Activated CD4-positive, CD25-positive, alpha-beta regulatory T cell (primary cell): ENCODE measurements at places on chromosomes 4 and X.

GRCh38 chr4:42152507-42153504, at the start of gene BEND4:
BEND4 (minus strand) TSS chr4:42152655; CDS start chr4:42152143, 512 bp downstream.
- no peak for DNase-seq

DNA sequence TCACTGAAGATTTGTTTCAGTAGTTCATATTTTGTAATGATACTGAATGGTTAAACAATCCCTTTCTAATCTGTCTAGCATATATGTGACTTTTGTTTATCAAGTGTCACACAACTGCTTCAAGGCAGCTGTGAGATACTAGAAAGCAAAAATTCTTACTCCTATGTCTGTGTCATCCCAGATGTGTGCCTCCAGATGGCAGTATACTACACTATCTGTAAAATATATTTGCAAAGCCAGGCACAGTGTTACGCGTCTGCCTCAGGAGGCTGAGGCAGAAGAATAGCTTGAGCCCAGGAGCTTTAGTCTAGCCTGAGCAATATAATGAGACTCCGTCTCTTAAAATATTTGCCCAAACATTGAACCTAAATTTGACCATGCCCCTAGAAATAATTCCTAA, 4.0 kb downstream of the NUDT10 start:
- no peak for DNase-seq

DNA sequence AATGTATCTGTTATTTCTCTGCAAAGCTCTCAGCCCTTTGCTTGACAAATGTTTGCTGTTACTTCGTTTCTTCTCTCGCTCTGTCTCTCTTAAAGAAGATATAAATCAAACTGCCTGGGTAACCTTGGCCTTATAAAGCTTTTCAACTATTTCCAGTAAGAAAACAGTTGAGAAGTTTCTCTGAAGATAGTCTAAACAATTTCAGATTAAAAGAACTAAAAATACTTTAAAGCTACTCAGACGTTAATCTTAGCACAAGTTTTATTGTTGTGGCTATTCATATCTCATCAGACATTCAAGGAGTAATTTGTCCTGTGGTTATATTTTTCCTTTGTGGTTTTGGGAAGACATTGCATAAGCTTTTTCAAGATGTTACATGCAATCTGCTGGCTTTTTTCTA, 22.6 kb downstream of the HOPX start:
- no peak for DNase-seq

DNA sequence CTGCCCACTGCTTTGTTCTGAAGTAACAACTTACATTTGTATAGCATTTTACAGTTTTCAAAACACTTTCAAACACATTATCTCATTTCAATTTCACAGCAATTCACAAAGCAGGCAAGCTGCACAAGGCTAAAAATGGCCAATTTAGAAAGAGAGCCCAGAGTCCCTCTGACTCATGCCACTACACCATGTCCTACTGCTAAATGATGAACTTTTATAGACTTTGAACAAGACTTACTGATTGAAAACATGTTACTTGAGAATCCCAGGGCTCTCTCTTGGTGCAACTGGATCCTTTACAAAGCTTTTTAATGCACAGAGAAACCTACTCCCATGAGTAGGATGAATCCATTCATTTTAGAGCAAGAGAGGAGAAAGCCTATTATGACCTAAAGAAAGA, 5.8 kb upstream of the G3BP2 start:
- no peak for DNase-seq

DNA sequence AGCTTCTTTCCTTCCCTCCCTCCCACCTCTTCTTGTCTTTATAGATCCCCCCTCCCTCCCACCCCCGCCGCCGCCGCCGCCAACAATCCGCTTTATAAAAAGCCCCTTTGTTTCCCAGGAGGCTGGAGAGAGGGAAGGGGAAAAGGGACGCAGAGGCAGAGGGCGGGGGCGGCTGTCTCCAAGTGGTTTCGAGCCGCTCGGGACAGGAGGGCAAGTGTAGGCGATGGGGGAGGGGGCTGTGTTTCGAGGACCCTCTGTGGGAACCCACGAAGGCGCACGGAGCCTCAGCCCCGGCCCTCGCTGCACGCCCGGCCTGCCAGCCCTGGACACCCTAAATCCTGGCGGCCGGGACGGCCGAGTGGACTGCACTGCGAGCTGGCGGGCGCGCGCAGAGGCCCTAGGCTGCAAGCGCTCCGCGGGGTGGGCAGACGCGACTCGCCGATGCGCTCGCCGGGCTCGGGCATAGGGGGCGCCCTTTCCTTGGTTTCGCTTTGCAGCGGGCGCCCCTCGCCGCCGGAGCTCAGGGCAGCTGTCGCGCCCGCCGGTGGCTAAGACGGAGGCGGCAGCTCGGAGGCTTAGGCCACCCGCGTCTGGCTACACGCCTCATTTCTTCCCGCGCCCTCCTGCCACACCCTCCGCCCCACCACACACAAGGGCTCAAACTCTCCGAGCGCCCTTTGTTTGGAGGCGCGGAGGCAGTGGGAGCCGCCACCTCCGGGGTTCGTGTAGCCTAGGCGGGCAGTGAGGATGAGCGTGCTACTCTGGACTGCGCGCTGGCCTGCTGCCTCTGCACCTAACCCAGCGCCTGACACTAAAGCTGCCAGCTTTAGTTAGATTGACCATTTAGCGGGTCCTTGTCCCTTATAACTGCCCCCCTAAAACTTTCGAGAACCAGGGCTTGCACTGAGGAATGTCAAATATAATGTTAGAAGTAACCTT, 2.2 kb downstream of the MAMLD1 start:
- no peak for DNase-seq

- DNase-seq, result no peak
Observed at GRCh38 chr4:15333692-15334633, 93.9 kb upstream of the C1QTNF7 start.

DNA sequence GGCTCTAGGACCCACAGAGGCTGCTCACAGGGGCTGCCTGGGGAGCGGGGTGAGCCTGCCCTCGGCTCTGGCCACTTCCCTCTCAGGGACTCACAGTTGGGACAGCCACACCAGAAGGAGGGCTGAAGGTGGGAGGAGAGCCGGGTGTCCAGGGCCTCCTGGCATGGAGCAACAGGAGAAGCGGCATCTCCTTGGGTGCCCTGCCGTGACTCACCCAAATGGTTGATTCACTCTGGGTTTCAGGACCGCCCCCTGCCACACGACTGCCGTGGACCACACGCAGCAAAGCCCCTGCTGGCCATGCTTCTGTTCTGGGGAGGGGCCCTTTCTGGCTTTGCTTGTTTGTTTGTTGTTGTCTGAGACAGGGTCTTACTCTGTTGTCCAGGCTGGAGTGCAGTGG, 86.0 kb upstream of the AFAP1 start:
- no peak for DNase-seq

DNA sequence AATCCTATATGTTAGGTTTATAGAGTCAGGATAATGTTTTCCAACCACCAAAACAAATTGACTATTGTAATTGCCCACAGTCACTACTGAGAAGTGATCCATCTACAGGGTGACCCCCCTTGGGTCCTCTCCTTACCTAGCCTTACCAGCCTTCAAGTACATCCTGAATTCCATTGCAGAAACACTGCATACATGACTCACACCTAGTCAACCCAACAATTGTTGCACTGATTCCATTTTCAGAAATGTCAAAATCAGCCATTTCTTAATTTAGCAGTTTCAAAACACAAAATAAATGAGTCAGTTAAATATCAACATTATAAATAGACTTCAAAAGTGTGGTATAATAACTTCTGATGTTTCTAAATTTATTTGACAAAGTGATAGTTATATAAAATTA, 106.3 kb upstream of the TNIP3 start:
- no peak for DNase-seq

- DNase-seq, result no peak
Observed at GRCh38 chr4:47010912-47011446, 17.6 kb upstream of the GABRA4 start.

GRCh38 chr4:10161840-10162239, 45.2 kb upstream of the WDR1 start:
- DNase-seq, result no peak

DNA sequence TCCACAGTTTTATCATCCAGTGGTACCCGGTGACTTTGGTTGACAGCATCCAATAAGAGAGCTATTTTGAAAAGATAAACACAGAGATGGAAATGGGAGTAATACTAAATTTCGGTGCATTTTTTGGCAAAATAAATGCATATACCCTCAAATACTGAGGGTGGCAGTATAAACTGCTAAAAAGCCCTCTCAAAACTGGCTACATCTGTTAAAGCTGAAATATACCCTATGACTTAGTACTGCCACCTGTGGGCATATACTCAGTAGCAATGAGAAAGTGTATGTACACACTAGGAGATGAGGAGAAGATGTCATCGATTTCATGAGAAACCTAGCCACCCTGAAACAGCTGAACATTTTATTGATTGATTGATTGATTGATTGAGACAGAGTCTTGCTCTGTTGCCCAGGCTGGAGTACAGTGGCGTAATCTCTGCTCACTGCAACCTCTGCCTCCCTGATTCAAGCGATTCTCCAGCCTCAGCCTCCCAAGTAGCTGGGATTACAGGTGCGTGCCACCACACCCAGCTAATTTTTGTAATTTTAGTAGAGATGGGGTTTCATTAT, 12.2 kb upstream of the TMEM128 start:
- DNase-seq, result no peak

DNA sequence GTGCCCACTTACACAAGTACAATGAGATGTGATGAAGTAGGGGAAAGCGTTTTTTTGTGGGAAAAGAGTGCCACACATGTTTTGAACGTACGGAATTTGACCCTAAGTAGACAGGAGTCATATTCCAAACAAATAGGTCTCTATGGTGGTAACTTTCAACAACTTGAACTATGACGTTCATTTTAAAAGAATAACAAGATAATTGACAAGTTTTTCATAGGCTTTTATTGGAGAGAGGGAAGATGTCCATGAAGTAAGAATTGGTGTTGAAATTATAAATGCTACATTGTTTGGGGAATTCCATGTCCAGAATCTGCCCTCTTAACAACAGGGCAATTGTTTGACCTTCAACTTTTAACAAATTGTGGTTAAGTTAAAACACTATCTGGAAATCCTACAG, 126.5 kb downstream of the GASK1B start:
- DNase-seq, result no peak

DNA sequence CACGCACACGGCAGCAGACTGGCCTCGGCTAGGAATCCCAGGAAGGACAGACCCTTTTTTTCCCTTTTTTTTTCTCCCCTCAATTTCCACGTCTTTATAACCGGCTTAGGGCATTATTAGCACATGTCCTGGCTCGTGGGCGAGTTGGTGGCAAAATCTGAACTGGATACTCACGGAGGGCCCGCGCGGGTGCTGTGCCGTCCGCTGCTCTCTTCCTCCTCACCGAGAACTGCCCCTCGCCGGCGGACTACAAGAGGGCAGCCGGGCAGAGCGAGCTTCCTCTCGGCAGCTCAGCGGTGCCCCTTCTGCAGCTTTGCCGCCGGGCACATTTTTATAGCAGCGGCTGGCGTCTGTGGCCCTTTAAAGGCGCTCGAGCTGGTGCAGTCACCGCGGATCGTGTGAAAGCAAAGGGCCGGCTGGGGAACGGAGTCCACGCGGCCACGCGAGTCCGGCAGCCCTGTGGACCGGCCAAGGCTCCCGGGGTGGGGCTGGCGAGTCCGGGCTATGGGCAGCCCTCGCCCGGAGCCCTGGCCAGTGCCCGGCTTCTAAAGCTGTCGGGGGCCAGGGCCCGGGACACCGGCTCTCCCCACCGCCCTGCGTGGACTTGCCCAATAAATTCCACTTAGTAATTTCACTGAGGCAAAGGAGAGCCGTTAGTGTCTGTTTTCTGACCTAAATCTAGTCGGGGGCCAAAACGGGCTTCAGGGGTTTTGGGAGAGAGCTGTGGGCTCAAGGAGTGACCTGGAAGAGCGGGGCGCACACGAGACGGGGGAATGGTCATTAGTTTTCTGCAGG, 1.3 kb upstream of the CITED1 start:
- DNase-seq, result no peak

GRCh38 chr4:589219-589963, 13.3 kb upstream of the TMEM271 start:
- no peak for DNase-seq

DNA sequence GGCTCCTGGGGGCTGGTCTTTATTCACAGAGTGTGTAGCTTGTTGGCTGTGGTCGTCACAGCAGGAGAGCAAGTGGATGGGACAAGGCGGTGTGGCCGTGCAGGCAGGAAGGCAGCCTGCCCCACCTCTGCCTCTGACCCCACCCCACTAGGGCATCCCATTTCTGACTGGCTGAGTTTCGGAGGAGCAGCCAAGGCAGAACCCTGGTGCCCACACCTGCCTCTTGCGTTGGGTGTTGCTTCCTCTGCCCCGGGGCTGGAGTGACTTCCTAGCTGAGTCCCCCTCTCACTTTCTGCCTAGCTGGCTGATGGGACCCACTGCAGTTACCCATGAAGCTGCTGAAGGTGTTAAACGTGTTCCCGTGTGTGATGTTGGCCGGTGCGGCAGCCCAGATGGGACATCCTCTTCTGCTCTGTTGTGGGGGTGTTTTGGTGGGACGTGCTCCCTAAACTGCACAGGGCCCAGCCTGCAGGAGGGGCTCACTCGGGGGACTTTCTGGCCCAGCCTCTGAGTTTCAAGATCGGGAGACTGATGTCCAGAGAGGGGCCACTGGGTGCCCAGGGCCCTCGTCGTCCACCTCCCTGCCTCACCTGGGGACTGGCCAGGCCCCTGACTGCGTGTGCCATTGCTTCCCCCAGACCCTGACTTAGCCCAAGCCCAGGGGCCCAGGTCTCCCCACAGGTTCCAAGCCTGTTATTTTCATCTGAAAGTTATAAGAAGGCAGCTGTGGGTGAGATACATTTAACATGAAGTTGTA, 101.5 kb downstream of the PSAPL1 start:
- no peak for DNase-seq

DNA sequence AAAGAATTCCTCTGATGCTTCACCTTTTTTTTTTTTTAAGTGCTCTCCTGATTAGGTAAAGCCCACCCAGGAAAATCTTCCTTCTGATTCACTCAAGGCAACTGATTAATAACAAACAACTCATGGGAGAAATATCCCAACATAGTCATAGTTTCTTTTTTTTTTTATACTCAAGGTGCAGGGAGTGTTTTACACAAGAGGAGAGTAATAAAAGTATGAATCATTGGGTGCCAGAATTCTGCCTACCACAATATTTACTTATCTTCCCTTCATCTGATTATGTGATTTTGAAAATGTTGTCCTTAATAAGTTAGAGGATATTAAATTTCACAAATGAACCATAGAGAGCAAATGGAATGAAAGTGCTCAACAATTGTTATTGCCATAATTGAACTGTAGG, 329.9 kb downstream of the TECRL start:
- DNase-seq, result no peak

GRCh38 chrX:43679778-43680177, 23.7 kb downstream of the MAOA start:
- no peak for DNase-seq

GRCh38 chrX:139759637-139760036, 51.7 kb upstream of the MCF2 start:
- DNase-seq, result no peak

GRCh38 chr4:142413485-142413884, 432.6 kb downstream of the INPP4B start:
- no peak for DNase-seq

DNA sequence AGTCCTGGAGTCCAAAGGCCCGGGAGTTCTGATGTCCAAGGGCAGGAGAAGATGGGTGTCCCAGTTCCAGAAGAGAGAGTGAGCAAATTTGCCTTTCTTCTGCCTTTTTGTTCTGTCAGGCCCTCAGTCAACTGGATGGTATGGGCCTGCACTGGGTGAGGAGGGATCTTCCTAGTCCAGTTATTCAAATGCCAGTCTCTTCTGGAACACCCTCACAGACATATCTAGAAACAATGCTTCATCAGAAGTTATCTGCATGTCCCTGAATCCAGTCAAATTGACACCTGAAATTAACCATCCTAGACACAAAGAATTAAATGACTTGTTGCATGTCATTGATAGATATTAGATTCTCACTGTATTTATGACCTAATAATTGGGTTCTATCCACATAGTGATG, 48.5 kb upstream of the TSPAN5 start:
- no peak for DNase-seq

GRCh38 chr4:159382856-159383561, 280.1 kb downstream of the RAPGEF2 start:
- no peak for DNase-seq
